AML-193 (cell line): ENCODE measurements at places on chromosomes 13 and 19.

GRCh38 chr19:19457671-19458070 lies 52.2 kb downstream of the GATAD2A start:
- DNase-seq = no peak

DNA sequence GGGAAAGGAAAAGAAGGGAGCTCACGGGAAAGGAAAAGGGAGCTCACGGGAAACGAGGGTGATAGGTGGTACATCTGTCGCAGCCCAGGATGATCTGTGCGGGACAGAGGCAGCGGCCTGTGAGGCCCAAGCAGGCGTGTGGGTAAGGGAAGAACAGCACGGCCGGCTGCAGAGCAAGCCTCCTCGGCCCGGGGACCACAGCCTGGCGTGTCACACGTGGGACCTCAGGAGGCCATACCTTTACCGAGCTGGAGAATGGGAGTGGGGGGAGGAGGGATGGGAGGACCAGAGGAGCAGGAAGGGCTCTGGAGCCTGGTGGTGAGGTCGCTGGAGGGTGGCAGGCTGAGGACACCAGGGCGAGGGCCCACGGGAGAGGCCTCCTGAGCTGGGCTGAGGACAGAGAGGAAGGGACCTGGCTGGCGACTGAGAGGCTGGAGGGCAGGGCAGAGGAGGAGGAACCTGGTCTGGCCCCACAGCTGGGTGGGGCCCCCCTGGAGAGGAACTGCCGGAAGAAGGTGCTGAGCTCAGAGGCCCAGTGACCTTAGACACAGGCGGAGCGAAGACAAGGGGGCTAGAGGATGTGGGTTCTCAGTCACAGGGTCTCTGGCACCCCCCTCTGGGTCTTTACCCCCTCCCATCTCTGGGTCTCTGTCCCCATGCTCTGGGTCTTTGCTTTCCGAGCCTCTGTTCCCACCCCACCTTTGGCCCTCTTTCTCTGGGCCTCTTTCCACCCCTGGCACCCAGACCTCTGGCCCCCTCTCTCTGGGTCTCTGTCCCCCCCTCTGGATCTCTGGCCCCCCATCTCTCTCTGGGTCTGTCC lies 2.9 kb upstream of the FTL start:
- DNase-seq = peak; percentile 68

- no peak for DNase-seq
These were observed 25.3 kb downstream of the POMP start for GRCh38 chr13:28684257-28684656.

DNA sequence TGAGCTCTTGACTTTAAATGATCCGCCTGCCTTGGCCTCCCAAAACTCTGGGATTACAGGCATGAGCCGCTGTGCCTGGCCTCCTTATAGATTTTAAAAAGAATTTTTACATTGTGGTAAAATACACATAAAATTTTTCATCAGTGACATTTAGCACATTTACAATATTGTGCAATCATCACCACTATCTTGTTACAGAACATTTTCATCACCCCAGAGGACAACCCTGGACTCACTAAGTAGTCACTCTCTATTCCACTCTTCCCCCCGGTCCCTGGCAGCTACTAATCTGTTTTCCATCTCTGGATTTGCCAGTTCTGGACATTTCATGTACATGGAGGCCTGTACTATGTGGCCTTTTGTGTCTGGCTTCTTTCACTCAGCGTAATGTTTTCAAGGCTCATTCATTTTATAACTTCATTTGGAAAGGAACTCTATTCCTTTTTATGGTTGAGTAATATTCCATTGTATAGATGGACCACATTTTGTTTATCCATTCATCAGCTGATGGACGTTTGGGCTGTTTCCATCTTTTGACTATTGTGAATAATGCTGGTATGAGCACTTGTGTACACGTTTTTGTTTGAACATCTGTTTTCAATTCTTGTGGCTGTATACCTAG lies 19.9 kb downstream of the MEGF8 start:
- DNase-seq = no peak

DNA sequence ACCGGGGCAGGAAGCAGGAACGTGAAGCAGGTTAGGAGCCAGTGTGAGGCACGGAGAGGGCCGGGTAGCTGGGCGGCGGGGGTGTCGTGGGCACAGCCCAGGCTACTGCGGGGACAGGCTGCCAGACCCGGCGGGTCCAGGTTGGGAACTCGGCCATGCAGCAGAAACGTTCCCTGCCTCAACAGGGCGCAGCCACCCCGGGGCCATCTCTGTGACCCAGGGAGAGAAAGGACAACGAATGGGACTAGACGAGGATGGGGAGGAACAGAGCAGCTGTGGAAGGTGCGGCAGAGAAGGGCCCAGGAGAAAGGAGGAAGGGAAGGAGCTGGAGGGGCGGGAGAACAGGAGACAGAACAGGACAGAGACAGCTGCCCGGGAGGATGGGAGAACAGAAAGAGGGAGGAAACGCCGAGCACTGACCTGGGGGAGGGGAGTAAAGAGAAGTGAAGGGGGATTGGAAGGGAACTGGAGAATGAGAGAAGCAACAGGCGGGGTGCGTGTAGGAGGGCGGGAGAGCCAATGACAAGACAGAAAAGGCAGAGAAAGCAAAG lies 12.9 kb upstream of the GARIN5A start:
- DNase-seq = no peak

DNA sequence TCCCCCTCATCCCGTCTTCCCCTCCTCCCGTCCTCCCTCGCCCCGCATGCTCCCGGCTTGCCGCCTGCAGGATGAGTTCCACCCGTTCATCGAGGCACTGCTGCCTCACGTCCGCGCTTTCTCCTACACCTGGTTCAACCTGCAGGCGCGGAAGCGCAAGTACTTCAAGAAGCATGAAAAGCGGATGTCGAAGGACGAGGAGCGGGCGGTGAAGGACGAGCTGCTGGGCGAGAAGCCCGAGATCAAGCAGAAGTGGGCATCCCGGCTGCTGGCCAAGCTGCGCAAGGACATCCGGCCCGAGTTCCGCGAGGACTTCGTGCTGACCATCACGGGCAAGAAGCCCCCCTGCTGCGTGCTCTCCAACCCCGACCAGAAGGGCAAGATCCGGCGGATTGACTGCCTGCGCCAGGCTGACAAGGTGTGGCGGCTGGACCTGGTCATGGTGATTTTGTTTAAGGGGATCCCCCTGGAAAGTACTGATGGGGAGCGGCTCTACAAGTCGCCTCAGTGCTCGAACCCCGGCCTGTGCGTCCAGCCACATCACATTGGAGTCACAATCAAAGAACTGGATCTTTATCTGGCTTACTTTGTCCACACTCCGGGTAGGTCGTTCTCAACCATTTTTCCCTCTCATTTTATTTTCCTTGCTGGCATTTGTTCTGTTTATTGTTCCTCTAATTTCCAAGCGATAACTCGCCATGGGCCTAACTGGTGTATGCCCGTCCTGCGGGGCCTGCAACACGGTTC lies 29.8 kb downstream of the NFIX start:
- DNase-seq = no peak

DNA sequence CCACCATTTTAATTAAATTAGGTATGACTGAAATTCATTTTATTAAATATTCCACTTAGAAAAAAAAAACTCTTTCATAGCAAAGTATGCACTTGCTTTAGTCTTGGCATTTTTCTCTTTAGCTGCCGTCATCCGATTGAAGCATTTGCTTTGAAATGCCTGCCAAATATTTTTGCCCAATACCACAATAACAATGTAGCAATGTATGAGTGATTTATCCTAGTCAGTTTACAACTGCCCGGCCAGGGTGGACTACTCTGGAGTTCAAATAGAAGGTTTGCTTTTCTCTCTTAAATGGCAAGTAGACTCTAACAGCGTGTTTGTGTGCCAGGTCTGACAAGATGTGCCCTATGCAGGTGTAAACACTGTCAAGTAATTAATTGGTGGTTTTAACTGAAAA lies 675.3 kb upstream of the SGCG start:
- DNase-seq = no peak

DNA sequence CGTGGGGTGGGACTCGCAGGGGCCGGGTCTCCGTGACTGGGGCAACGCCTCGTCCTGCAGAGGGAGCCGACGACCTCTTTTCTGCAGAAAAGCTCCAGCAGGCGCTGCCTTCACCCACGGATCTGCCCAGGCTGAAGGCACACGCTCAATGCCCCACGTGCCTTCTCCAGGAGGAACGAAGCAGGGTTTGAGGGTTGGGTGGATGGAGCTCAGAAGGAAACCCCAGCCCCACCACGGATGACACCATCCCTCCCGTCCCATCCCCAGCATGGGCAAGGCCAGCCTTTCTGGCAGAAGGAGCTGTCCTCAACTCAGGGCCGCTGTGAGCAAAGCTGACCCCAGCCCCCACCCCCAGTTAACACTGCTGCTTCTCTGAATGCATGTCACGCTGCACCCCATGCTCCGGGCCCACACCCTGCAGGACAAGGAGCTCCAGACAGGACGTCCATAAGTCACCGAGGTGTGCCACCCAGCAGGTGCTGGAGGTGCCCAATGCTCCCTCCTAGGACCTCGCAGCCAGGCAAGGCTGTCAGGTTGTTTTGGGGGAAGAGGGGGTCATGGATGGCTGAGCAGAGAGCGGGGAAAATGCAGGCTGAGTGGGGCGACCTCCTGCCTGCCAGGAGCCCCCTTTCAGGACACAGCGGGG lies 7.4 kb downstream of the C19orf25 start:
- no peak for DNase-seq

DNA sequence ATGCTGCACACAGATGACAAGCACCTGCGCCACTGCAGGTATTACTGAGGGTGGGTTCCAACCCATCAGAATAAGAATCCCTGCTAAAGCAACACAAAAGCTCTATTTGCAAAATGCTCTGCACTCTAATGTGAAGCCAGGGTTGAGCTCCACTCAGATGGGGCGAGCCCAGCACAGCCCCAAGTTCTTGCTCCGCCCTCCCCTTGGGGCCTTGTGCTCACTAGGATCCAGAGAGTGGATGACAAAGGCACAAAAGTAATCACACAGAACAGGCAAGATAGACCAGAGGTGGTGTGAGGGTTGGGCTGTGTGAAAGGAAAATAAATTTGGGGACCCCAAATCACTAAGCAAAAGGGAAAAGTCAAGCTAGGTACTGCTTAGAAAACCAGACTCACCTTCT lies 8.2 kb upstream of the ZNF611 start:
- no peak for DNase-seq

DNA sequence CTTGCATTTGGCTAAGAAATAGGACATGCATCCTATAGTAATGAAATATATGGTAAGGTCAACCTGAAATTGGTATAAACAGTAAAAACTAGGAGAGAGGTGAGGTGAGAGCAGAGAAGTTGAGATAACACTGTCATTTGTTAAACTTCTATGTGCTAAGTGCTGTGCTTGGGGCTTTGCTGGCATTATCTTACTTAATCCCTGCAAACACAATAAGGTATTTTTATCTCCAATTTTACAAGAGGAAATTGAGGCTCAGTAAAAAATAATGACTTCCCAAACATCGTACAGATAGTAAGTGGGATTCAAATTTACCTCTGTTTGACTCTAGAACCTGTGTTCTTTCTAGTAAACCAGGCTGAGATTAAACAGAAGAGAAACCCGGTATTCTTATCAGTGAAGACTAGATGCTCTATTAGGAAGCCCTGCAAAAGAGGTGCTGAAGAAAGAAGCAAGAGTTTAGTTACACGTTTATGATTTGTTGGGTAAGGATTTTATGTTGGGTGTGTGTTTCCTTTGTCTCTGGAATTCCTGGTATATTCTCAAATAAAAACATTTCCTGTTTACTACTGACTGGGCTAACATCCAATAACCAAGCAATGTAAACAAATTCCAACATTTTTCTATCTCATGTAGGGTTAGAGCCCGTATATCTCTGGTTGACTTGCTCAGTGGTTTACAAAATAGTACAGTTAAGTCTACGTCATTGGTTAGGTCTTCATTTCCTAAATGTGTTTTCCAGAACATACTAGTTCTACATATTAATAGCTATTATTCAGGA lies 137.3 kb upstream of the FNDC3A start:
- DNase-seq = no peak

DNA sequence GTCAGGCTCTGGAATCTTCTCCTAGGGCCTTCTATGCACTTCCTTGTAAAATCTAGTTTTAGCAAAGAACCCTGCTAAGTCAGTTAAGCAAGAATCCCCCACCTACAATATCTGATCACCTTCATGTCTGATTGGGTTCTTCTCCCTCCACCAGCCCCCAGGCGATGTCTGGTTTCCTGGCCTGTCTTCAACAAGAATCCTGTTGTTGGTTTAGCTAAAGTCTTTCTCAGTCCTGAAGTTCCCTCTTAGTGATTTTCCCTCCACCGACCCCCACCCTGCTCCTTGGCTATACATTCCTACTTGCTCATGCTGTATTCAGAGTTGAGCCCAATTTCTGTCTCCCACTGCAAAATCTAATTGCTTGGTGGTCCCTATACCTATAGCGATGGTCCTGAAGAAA lies 35.2 kb upstream of the SLC46A3 start:
- DNase-seq = no peak

DNA sequence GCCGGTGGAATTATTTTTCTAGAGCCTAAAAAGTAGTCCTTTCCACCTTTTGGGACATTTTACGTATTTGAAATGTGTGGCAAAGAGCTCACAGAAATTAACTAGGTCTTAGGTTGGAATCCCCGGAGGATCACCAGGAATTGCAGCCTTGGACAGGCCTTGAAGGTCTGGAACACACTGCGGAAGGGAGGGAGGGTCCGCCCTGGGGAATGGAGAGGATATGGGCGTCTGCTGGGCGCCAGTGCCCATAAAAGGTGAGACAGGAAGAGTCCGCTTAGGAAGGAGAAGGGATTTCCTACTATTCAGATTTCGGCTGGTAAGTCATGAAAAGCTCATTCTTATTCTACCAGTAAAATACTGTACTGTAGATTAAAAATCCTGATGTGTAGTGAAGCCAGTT lies 111.9 kb downstream of the COL4A2 start:
- no peak for DNase-seq
